Inflammatory macrophage treated with lipopolysaccharide for 4 hours (primary cell): ENCODE measurements at places on chromosomes 7 and 10.

- peak; percentile 89 for DNase-seq
Observed at GRCh38 chr10:71857934-71858890, 7.2 kb upstream of the PSAP start.

- DNase-seq = no peak
Observed at GRCh38 chr7:139094596-139094995, 14.9 kb downstream of the ZC3HAV1 start.

DNA sequence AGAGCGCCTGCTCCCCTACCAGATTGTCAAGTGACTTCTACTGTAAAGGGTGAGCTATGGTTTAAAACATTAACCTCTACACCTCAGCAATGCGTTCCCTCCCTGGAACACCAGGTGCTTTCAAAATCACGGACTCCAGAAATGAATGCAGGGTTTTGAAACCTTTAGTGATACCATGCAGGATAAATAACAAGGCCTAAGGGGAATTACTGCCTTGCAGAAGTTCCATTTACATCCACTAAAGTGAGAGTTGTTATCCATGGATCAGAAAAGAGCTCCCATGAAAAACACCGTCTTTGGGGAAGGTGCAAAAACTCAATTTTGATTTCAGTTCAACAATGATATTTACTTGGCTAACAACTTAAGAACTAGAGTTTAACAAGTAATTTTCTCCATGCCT, 4.0 kb downstream of the FZD8 start:
- no peak for DNase-seq

- DNase-seq = no peak
Observed at GRCh38 chr10:124621637-124622036, 122.5 kb downstream of the FAM53B start.

- DNase-seq = peak; percentile 75
Observed at GRCh38 chr10:17744341-17744861, 7.6 kb upstream of the TMEM236 start.

GRCh38 chr10:103125323-103126267, 67.5 kb downstream of the NT5C2 start:
- no peak for DNase-seq

DNA sequence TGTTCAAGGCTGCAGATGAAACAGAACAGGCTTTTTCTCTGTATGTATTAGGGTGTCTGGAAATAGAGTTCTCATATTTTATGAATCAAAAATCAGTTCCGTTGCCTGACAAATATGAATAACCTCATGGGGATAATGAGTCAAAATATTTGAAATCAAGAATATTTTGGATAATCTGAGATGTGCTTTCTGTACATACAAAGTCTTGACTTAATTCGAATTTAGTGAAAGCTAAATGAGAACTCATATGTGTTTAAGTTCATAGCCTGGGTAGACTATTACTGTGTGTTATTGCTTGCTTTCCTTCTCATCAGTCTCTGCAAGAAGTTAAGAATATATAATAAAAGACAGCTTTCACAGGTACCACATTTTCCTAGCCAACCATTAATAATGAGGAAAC, 689.0 kb downstream of the REEP3 start:
- no peak for DNase-seq

- no peak for DNase-seq
Observed at GRCh38 chr10:85614566-85614965, 752.0 kb downstream of the GRID1 start.

DNA sequence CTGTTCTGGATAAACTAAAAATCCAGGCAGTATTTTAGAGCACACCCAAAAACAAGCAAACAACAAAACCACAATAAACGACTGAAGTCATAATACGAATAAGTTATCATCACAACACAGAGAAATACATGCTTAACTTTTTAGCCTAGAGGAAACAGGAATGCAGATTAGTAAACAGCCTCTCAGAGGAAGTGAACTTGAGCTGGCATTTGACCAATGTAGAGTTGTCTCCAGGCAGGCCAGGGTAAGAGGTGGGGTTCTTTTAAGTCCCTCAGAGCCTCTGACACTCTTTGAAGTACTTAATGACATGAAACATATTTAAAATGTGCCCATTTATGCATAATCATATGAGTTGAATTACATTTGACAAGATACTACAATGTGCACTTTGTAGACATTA, 43.3 kb upstream of the PLXDC2 start:
- DNase-seq = no peak

DNA sequence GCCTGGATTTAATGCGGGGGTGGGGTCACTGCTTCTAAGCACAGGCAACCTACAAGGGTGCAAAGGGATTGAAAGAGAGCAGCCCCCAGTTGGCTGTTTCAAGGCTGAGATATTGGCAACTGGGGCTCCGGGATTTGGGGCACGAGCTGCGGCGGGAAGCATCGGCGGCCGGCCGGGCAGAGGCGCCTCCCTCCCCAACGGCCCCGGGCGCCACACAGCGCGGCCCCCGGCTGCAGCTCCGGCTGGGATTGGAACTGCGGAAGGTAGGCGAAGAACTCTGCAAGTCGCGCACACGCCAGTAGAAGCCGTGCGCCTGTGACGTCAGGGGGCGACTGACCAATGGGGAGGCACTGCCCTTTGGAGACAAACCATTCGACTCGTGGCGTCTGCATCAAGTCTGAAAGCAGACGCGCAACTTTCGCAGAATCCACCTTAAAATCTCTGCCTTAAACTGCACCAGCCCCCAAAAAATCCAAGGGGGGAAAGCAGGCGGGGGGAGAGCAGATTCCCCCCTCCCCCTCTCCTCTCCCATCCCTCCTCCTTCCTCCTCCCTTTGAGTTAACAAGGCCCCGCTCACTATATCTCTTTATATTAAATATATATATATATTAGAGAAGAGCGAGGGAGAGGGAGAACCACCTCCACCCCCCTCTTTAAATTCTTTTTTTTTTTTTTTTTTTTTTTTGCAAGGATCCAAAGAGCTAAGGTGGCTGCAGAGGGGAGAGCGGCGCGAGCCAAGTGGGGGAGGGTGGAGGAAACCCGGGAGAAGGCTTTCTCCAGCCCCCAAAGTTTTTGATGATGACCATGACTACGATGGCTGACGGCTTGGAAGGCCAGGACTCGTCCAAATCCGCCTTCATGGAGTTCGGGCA, at the start of gene DLX6:
Gene DLX6 (plus strand): TSS at position 371 of the 872 bp plus-strand sequence. CDS start 425 bp downstream, at position 796.
- DNase-seq = no peak

GRCh38 chr7:33789871-33790630, 115.3 kb upstream of the BMPER start:
- no peak for DNase-seq

GRCh38 chr7:106243893-106244292, 40.9 kb downstream of the NAMPT start:
- DNase-seq = no peak

DNA sequence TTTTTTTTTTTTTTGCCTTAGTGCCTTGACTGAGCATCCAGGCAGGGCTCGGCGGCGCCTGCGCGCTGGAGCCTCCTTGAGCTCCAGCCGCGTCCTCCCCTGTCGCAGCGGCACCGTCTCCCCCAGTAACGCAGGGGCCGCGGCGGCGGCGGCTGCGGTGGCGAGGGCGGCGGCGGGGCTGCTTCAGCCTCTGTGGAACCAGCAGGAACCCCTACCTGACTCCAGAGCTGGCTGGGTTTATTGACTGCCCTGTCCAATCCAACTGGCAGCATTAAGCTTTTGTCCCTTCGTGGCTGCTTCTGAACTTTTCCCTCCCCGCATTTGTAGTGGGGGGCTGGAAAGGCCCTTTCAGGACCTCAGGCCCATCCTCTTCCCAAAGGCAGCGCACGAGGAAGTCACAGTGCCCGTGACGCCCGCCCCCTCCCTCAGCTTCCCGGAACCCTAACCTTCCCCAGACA, at the start of gene GPR85:
Gene GPR85 (minus strand): TSS at position 397 of the 458 bp plus-strand sequence. CDS start 2,106 bp downstream, outside the sequence.
- peak; percentile 24 for DNase-seq

DNA sequence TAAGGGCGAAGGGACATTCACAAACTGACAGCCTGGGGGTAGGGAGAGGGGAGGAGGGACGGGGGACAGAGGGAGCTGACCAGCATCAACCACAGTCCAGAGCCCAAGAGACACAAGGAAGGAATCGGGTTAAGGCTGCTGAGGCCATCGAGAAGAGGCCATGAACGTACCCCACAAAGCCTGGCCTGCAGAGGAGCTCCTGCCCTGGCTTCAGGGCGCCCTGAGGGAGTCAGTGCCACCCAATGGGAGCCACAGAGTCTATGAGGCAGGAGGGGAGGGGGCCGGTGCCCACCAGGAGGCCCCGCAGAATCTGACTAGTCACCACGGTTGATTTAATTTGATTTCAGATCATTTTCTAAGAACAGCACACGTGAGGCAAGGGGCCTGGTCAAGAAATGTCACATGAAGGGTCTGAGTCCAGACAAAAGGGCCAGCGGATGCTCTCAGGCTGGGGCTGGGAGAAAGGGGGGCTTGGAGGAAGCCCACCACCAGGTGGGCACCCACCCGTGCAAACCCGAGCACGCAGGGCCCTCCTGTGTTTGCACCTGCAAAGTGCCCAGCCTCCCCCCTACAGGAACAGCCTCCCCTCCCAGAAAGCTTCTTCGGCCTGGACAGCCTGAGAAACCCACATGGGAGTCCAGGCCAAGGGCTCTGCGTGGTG, 40.4 kb downstream of the CAMK2B start:
- no peak for DNase-seq

DNA sequence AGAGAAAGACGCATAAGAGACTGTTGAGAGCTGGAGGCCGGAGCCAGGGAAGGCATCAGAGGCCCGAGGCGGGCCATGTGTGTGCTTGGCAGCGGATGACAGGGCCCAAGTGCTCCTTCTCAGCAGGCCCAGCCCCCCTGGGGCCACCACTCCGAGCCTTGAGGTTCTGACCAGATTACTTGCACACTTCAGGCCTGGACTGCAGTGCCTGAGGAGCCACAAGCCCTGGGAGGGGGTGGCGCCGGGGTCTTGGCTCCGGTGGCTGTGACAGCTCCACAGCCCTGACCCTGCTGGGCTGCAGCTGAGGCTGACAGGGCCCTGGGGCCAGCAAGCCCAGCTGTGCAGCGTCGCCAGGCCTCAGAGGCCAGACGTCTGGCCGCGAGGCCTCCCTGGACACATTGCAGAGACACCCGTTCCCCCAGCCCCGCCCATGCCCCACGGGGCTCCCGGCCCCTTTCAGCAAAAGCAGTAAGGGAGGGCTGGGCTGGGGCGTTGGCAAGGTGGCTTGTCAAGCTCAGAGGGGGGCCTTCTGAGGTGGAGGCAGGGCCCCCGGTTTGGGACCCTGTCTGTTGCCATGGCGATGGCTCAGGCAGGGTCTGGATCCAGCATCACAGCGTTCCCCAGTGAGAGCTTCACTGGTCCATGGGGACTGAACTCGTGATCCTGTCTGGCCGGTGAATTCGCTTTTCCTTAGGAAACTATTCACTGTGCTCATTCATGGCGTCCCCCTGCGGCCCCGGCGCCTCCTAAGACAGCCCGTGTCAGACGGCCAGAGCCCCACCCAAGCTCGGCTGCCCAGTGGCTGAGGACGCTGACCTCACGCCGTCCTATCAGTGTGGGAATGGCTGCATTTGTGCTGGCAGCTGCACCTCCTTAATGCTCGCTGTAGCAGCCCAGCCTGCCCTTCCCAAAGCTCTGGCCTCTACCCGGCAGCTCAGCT, 5.7 kb downstream of the ELN start:
- no peak for DNase-seq

DNA sequence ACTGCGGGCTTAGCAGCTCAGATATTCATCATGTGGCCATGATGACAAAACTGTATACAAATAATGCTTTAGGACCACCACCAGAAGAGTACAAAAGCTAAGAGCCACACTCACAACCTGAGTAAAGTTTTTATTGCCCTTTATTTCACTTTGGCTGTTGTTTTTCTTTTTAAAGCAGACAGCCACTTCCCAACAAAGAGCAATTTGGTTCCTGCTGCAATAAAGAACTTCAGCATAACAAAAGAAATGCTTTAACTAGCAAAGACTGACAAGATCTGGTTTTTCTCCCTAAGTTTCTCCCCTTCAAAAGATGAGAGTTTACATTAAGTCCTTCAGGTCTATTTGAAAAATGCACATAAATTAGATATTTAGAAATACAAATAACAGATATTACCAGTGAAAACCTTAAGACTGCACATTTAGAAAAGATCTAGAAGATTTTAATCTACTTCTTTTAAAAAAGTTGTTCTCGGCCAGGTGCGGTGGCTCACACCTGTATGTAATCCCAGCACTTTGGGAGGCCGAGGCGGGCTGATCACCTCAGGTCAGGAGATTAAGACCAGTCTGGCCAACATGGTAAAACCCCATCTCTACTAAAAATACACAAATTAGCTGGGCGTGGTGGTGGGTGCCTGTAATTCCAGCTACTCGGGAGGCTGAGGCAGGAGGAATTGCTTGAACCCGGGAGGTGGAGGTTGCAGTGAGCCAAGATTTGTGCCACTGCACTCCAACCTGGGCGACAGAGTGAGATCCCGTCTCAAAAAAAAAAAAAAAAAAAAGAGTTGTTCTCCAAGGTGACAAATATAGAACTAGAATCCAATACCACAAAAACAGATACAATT, 59.4 kb downstream of the WAPL start:
- DNase-seq = no peak

DNA sequence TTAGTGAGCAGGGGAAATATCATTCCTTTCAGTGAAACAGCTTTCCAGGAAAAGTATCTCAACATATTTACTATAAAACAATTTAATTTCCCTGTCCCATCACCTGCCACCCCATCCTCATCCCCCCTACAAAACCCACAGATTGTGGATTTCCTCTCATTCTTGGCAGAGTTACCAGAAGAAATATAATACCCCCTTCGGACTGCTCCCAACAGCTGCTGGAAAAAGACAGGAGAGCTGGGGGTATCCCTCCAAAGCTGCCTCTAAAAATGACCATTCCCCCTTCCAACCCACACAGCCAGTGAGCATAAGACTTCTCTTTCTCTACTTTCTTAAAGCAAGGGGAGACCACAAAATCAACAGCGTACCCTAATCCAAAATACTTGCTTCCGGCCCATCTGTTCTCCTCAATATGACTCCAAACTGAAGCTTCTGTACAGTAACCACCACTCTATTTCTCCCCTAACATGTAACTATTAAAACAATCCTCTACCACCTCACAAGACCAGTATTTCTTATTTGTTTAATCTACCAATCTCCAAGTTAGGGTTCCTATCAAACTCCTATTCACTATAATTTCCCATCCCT, 7.8 kb downstream of the FBXW4 start:
- DNase-seq = no peak
